ENCODE measurements at places on chromosomes 6 and 20.

GRCh38 chr6:129500958-129501739, 208.8 kb downstream of the ARHGAP18 start:
- DNase-seq = no peak

DNA sequence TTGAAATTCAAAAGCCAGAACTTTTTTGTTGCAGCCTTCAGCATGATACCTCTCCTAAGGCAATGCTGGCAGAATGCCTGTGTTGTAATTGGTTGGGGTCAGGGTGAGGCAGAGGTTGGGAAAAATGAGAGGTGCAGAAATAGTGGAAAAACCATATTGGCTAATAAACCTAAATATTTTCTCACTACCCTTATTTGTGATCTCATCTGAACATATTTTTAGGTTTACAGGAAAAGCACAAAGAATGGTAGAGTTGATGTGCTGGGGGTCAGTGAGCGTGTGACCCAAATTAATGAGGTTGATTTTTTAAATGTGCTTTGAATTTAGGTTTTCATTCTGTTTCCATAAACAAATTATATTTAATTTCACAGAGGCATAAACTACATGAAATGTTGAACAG, 437.3 kb downstream of the HDGFL1 start:
- DNase-seq = no peak

GRCh38 chr20:63612276-63612931, 14.5 kb downstream of the GMEB2 start:
- no peak for DNase-seq

GRCh38 chr20:33531885-33532284, 42.0 kb downstream of the CBFA2T2 start:
- no peak for DNase-seq

DNA sequence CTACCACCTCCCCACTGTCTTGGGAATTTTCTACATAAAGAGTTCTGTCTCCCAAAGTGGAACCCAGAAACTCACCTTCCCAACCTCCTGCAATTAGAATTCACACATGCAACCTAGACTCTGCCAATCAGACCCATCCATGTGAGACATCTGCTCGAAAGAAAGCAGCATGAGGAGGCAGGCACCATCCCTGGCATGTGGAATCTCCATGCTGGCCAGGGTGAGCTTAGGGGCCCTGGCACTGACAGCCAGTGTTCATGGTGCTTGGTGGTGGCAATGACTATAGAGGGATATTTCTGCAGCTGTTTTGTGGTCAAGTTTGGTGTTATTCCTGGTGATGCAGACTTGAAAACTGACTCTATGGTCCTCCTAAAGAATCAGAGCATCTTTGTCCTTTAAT, 17.4 kb upstream of the FOXF2 start:
- no peak for DNase-seq

DNA sequence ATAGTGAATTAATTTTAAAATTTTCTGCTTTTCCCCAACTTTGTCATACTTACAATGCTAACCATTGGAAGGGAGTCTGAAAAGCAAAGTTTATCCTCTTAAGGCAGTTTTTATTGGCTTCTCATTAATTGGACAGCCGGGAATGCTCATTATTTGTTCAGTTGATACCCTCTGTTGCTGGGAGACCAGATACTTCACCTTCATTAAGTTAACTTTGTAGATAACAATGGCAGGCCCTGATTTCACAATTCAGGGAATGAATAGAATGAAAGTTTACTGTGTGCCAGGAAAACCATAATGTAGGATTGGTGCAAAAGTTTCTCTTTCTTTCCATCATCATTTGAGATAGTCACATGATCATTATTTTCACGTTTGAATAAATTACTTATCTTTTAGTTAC, 49.0 kb downstream of the COL19A1 start:
- no peak for DNase-seq

GRCh38 chr6:52363228-52363867, 1.4 kb downstream of the PAQR8 start:
- DNase-seq = no peak

DNA sequence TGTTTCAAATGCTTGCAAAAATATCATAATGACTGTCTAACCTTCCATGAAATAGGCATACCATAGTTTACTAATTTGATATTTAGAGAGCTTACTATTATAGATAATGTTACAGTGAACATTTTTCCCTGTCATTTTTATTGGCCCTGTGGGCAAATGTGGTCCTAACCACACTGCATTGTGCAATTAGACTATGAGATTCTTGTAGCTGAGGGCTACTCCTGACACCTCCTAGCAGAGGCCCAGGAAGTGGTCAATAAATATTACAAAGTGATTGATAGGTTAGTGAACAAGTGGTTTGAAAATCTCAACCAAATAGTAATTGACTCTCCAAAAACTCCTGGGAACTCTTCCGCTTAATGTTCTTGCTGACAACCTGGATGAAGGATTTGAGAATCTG, 160.5 kb upstream of the KCNG1 start:
- no peak for DNase-seq

- DNase-seq = no peak
Measured at GRCh38 chr20:58576603-58576970, 61.4 kb upstream of the APCDD1L start.

- no peak for DNase-seq
Measured at GRCh38 chr6:290111-290922, 2.0 kb upstream of the DUSP22 start.

DNA sequence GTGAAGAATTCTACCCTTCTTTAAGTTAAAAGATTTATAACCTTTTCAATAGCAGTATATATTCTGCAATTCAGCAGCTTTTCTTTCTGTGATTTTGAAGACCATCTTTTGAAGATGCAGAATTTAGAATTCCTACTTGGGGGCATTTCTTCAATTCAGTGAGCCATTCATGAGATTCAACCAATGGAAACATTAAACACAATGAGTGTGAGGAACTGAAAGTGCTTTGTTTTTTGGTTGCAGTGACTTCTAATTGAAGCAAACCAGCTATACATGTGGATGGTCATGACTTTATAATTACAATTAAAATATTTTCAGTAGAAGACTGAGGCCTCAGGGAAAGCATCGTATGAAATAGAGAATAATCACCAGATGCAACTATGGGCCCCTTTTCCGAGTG, 108.3 kb downstream of the CARMIL1 start:
- no peak for DNase-seq

GRCh38 chr6:12345694-12346058, 55.5 kb downstream of the EDN1 start:
- DNase-seq = no peak

- no peak for DNase-seq
Measured at GRCh38 chr6:106508834-106509233, 120.5 kb downstream of the RTN4IP1 start.

GRCh38 chr6:170033666-170034065, 257.2 kb downstream of the DLL1 start:
- DNase-seq = no peak

GRCh38 chr6:13383328-13384163, 55.2 kb upstream of the TBC1D7 start:
- DNase-seq = no peak

DNA sequence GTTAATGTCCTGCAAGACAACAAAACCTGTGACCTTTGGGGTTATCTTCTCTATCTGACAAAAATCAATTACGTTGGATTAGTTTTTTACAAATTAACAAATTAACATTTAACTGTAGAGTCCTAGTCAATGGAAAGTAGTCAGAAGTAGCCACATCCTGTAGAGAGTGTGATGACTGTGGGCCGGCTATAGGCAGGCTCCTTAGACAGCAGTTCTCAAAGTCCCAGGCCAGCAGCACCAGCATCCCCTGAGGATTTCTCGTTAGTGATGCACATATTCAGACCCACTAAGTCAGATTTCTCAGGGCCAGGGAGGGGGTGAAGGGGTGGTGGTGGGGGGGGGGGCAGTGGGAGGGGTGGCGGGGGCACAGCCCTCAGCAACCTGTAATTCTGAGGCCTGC, 37.2 kb downstream of the ZNF341 start:
- DNase-seq = no peak

GRCh38 chr6:21732731-21733130, 139.2 kb downstream of the SOX4 start:
- DNase-seq = no peak

GRCh38 chr6:120056085-120056484, 706.5 kb upstream of the MAN1A1 start:
- no peak for DNase-seq

- DNase-seq = no peak
Measured at GRCh38 chr6:99092461-99092860, 144.7 kb upstream of the FBXL4 start.

- DNase-seq = no peak
Measured at GRCh38 chr6:47663462-47664216, 34.7 kb upstream of the ADGRF4 start.

Data from NCI-H1694 (cell line).